ENCODE measurements at places on chromosomes 7 and 10. TPM values are rescaled to one million over a fixed set of nuclear protein-coding genes. Genes with fewer than 3 reads are reported as not detected.

DNA sequence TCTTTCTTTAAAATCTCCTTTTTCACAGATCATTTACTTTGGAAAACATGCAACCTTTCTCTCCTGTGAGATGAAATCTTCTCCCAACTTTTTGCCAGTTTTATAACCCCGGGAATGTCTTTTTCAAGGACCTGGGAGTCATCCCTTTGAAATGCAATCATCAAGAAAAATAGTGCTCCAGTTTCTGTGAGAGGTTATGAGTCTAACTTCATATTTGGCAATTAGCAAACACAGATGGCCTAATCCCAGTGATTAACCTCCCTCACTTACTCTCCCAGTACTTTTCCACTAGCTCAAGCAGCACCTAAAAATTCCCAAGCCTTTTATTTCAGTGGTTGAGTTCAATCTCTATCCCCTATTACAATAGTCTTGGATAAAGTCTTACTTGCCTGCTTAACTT is 185.8 kb upstream of the TMEM106B start:
- no peak for DNase-seq

GRCh38 chr10:88062385-88062784 is 199.0 kb downstream of the PTEN start:
- no peak for DNase-seq

- no peak for DNase-seq
These were observed 16.1 kb downstream of the CALU start for GRCh38 chr7:128755075-128755818.

The MARCHF5 gene
- 18.1 TPM for polyA plus RNA-seq

DNA sequence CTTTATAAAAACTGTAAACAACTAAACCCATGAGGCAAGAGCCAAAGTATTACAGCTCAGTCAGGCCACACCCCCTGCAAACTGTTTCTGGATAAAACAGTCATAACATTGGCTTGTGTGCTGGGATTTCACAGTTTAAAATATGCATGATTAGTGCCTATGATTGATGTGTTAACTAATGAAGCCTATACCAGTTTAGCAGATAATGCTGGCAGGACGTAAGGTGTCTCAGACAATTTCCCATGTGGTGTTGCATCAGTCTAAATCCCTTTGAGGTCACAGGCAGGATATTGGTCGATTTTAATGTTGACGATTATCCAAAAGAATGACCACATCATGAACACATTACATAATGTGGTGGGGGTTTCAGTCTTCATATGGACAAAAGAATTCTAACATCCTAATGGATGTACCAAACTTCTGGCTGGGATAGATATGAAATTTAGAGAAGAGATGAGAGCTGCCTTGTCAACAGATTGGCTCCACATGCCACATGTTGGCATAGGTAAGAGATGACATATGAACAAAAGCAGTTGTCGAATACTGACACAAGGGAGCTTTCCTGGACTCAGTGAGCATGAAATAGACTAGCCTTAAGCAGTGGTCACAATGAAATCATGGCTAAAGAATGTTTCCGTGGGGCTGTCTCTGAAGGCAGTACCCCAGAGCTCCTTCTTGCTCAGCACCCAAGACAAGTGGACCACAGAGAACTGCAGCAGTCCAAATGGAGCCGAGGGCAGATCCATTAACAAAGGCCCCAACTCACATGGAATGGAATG is 445.6 kb downstream of the GFRA1 start:
- no peak for DNase-seq
